ENCODE measurements at places on chromosomes 11 and 22.

GRCh38 chr11:29634244-29634643 lies 382.6 kb downstream of the KCNA4 start:
- DNase-seq: no peak

- no peak for DNase-seq
These were observed 22.2 kb upstream of the UBASH3B start for GRCh38 chr11:122633219-122633829.

DNA sequence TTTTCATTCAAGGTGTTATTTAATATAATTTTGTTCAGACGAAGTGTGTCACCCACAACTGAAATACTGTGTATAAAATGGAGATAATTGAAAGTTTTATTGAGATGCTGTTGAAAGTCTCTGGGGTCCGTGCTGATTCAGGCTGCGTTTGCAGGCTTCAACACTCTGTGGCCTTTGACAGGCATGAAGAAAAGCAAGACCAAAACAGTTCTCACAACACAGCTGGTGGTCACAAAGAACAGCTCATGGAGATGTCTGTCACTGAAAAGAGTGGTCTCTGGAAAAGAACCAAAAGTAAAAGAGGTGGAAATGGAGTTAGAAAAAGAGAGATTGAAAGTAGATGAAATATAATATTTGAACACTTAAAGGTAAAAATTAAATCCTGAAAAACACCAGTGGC lies 9.8 kb upstream of the MPPED2 start:
- no peak for DNase-seq

DNA sequence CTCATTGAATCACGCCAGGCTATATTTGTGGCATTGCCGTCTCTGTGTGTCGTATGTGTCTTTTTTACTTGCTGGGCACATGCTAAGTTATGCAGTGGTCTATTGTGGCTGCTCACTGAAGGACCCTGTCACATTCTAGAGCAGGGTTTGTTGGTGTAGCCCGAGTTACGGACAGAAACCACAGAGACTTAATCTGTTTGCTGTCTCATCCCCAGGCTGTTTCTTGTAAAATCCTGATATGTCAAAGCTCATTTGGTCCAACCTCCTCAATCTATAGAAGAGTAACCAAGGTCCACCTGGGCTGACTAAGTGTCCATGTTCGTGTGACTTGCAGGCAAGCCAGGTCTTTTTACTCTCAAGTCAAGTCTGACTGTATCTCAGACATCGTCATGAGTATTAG lies 5.0 kb downstream of the DPF2 start:
- no peak for DNase-seq

DNA sequence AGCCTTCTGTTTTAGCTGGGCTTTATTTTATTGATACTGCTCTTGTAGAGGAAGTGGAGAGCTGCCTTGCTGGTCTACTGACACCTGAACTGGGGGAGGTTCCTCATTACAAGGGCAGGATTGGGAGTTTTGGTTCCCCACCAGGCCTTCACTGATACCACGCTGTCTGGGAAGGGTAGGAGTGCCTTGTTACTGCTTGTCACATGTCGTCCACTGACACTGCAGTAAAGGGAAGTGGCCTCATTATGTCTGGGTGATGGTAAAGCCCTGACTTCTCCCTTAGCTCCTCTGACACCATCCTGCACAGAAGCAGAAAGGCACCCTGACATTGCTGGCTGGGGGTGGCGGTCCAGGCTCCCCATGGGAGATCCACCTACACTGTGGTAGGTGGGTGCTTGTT lies 38.7 kb upstream of the ELF5 start:
- DNase-seq: no peak

GRCh38 chr11:13668102-13668956 lies at the start of gene FAR1:
Gene FAR1, plus strand, starts transcription at chr11:13668668. Its CDS starts 26,098 bp downstream, at chr11:13694766.
- DNase-seq: peak; percentile 84

GRCh38 chr22:42324990-42325710 lies 54.7 kb upstream of the TCF20 start:
- no peak for DNase-seq

- no peak for DNase-seq
These were observed 168.7 kb downstream of the EFCAB6 start for GRCh38 chr22:43643387-43643786.

DNA sequence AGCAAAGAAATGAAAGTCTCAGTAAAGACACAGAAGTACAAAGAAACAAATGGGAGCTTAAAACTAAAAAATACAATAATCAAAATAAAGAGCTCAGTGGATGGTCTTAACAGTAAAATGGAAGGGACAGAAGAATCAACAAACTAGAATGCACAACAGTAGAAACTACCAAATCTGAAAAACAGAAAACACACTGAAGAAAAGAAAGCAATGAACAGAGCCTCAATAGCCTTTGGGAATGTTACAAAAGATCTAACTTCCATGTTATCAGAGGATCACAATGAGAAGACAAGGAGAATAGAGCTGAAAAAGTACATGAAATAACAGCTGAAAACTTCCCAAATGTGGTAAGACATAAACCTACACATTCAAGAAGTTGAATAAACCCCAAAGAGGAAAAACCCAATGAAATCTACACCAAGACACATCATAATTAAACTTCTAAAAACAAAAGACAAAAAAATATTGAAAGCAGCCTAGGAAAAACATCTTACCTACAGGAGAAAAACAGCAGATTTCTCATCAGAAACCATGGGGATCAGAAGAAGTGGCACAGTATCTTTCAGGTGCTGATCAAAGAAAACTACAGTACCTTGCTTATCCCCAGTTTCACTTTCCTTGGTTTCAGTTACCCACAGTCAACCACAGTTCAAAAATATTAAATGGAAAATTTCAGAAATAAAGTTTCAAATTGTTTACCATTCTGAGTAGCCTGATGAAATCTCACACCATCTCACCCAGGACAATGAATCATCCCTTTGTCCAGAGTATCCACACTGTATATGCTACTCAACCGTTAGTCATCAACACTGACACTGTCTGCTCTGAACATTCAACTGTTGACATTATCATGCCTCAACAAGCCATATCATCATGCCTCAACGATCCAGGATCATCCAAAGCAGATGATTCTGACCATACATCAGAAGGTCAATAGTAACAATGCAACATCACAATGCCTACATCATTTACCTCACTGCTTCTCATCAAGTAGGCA lies 22.2 kb downstream of the RRAS2 start:
- no peak for DNase-seq

- no peak for DNase-seq
These were observed 40.7 kb downstream of the POU2F3 start for GRCh38 chr11:120280600-120281051.

- DNase-seq: no peak
These were observed 67.1 kb downstream of the SNX19 start for GRCh38 chr11:130849215-130849568.

GRCh38 chr22:29300807-29301601 lies 5.4 kb upstream of the GAS2L1 start:
- no peak for DNase-seq

- DNase-seq: no peak
These were observed 11.0 kb upstream of the GRAMD4 start for GRCh38 chr22:46609175-46609690.

DNA sequence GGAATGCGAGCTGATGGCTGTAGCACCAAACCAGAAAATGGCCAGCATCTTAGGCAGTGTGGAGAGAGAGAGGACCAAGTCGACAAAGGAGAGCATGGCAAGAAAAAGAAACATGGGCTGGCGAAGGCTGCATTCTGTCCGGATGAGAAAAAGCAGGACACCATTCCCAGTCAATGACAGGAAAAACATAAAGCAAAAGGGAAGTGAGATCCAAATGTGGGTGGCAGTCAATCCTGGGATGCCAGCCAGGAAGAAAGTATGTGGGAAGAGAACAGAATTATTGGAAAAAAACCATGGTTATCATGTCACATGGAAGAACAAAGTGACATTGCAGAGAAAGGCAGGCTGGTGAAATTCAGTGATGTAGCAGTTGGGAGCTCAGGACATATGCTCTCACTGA lies 36.9 kb upstream of the OR56A1 start:
- no peak for DNase-seq

DNA sequence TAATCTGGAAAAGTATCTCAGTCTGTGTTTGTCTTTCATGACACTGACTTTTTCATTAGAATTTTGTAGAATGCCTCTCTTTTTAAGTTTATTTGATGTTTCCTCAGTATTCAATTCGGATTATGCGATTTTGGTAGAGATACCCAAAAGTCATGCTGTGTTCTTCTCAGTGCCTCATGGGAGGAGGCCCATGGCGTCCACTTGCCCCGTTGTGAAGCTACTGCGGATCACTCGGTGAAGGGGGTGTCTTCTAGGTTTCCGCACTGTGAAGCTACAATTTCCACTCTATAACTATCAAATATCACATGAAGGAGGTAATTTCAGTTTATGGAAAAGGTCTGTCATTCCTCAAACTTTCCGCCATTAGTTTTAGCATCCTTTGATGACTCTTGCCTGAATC lies 794.0 kb downstream of the TBC1D22A start:
- DNase-seq: no peak

- no peak for DNase-seq
These were observed 36.0 kb downstream of the IRAG1 start for GRCh38 chr11:10657308-10658271.

- DNase-seq: no peak
These were observed 196.4 kb downstream of the SBF2 start for GRCh38 chr11:10097615-10098014.

GRCh38 chr11:8610532-8611116 lies 16.6 kb upstream of the STK33 start:
- no peak for DNase-seq

- no peak for DNase-seq
These were observed 5.4 kb downstream of the MYBPC3 start for GRCh38 chr11:47347137-47347536.

- DNase-seq: no peak
These were observed 80.6 kb upstream of the CARD18 start for GRCh38 chr11:105220121-105220520.

GRCh38 chr11:69033431-69033830 lies 15.3 kb upstream of the TPCN2 start:
- no peak for DNase-seq

- no peak for DNase-seq
These were observed 14.3 kb upstream of the SREBF2 start for GRCh38 chr22:41818596-41818995.

DNA sequence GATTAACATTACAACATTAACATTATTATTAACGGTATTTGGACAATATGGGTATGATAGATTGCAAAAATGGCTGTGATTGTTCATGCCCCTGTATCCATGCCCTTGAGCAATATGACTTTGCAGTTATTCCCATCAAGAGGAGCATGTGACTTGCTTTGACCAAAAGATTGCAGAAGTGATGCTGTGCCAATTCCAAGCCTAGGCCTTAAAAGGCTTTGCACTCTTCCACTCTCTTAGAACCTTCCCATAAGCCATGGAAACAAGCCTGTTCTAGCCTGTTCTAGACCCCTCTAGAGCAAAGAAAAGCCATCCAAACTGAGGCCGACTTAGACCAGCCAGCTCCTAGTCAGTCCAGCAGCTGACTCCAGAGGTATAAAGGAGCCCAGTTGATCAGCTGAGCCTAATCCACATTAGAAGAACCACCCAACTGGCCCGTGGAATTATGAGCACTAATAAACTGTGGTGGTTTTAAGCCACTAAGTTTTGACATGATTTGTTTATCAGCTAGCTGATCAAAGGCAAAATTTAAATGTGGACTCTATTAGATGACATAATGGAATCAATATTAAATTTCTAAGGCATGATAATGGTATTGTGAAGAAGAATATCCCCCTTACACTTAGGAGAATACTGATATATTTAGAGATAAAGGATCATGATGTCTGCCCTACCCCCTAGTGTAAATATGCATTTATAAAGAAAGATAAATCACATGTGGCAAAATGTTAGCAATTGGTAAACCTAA lies 28.6 kb downstream of the RAB30 start:
- no peak for DNase-seq

- no peak for DNase-seq
These were observed 58.8 kb downstream of the SLN start for GRCh38 chr11:107653076-107653475.

- DNase-seq: no peak
These were observed 20.1 kb downstream of the TMPRSS6 start for GRCh38 chr22:37089434-37089833.

Measured in stimulated activated CD8-positive, alpha-beta memory T cell treated with anti-CD3 and anti-CD28 coated beads, Interleukin-4, amount 100 ng/mL, for 4 hours (primary cell).